Activated naive CD8-positive, alpha-beta T cell treated with anti-CD3 and anti-CD28 coated beads, Interleukin-2, amount 50 U/mL, for 24 hours (primary cell): ENCODE measurements at places on chromosomes 5 and 9.

- peaks cover 7% of the 10 kb centered on the region for H3K27me3 ChIP-seq
- no peaks in the 10 kb centered on the region for H3K4me1 ChIP-seq
- H3K27ac ChIP-seq: no peak overlapping the region
- H3K4me3 ChIP-seq: no peak overlapping the region
- no peak for DNase-seq
Observed at GRCh38 chr9:111572950-111573604, 26.4 kb downstream of the PTGR1 start.

GRCh38 chr5:150105928-150106615, 19.7 kb upstream of the CSF1R start:
- H3K27ac ChIP-seq: no peak overlapping the region
- no peak overlapping the region for H3K4me3 ChIP-seq
- H3K27me3 ChIP-seq: no peaks in the 10 kb centered on the region
- H3K36me3 ChIP-seq: no peaks in the 10 kb centered on the region

DNA sequence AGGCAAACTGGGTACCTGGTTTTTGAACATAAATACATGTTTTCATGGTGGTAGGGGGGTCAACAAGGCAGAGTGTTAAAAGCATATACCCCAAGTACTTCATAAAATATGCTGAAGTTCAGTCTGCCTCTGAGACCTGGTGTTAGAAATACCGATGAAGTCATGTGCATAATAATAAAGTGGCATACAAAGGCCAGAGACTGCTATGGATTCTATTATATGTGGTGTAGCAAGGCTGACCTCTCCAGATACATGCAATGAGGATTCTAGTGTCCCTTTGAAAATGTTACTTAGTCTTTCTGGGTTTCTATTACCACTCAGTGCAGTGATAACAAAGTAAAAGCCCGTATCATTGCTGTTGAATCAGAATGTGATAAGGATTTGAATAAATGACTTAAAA, 487.5 kb upstream of the ZNF608 start:
- no peaks in the 10 kb centered on the region for H3K4me1 ChIP-seq
- H3K4me3 ChIP-seq: no peak overlapping the region
- DNase-seq: no peak
- H3K36me3 ChIP-seq: no peaks in the 10 kb centered on the region

DNA sequence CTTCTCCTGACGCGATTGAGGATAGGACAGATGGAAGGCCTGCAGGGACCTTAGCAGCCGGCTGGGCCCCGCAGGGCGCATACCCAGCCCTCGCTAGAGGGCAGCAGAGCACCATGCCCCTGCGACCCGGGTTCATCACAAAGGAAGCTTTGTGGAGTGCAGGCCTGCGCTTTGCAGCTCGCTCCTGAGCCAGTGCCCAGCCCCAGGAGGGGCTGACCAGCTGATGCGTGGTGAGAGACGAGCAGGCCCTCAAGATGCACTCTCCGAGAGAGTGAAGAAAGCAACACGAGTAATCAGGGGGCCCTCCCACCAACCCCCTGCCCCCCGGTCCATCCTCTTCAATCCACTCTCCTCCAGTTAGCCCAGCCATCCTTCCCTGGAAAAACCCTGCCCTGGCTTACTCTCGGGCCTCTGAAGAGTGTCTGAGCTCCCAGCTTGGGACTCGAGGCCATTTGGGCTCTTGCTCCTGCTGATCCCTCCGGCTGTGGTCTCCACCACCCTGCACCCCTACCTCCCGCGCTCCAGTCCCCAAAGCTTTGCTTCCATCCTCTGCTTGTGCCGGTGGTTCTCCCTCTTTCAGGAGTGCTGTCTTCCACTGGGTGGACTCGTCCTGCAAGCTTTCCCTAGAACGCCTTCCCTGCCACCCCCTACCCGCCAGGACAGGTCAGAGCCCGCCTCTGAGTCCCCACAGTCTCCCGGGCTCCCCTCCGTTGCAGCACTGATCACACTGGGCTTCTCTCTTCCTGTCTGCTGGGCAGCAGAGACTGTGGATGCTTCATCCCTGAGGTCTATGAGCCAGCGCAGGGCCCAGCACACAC, 9.1 kb upstream of the KIF12 start:
- DNase-seq: peak; percentile 72
- peaks cover 3% of the 10 kb centered on the region for H3K27me3 ChIP-seq
- no peaks in the 10 kb centered on the region for H3K4me1 ChIP-seq
- no peaks in the 10 kb centered on the region for H3K36me3 ChIP-seq

DNA sequence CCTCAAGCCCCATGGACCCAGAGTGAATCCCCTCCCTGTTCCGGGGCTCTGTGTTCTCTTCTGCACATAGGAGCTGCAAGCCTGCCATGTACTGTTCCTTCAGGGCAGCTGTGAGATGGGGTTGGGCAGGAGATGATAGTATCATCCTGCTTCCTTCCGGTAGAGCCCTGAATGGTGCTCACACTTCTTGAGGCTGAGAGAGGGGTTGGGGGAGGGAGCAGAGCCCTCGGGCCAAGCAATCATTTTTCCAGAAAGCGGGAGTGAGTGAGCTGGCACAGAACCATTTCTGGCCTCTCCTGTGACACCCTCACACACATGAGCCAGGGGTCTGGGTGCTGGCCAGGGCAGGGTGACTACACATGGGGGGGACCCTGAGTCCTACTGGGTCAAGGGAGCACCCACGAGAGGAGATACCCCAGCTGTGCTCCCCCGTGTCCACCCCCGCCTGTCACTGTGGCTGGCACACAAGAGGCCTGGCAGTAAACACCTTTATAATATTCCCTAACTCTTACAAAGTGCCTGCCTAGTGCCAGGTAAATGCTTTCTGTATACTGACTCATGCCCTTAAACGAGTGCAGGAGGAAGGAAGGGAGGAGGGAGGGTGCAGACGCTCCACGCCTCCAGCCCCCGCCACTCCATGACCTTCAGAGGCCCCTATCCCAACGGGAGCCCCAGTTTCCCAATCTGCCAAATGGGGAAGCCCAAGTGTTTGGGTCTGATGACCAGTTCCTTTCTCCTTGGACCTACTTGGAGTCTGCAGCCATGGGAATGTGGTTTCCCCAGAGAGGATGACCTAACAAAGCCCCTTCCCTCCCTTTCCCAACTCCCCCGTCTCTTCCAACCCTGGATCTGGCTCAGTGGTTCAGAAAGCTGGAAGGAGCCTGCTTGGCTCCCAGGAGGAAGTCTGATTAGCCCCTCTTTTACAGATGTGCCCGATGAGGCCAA, 15.5 kb downstream of the AKNA start:
- DNase-seq: peak; percentile 54
- H3K27ac ChIP-seq: peak overlapping the region; percentile 84
- H3K4me1 ChIP-seq: peaks cover 84% of the 10 kb centered on the region
- H3K4me3 ChIP-seq: peak overlapping the region; percentile 70
- no peaks in the 10 kb centered on the region for H3K27me3 ChIP-seq

- no peak overlapping the region for H3K4me3 ChIP-seq
- H3K36me3 ChIP-seq: no peaks in the 10 kb centered on the region
- peak overlapping the region; percentile 52 for H3K27ac ChIP-seq
- H3K4me1 ChIP-seq: peaks cover 11% of the 10 kb centered on the region
- peak; percentile 33 for DNase-seq
Observed at GRCh38 chr9:130368631-130369103, 76.1 kb upstream of the ASS1 start.

- H3K4me1 ChIP-seq: peaks cover 22% of the 10 kb centered on the region
- no peaks in the 10 kb centered on the region for H3K27me3 ChIP-seq
- H3K4me3 ChIP-seq: no peak overlapping the region
- peaks cover 32% of the 10 kb centered on the region for H3K36me3 ChIP-seq
- no peak overlapping the region for H3K27ac ChIP-seq
- no peak for DNase-seq
Observed at GRCh38 chr9:85942913-85943709, 2.2 kb downstream of the NAA35 start.

DNA sequence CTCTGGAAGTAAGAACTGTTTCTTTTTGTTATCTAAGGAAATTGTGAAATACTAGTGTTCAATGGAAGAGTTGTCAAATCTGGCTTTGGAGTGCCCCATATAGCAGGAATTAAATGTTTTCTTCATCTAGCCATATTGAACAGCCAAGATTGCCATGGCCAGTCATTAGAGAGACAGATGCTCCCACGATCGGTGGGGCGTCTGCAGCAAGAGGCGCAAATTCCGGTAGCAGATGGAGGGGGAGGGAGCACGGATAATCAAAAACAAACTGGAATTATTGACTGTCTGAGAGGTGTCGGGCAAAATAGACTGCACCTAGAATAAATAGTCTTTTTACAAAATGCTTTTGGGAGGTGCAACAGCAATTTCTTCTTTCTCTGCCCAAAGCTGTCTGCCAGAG, 139.1 kb upstream of the FSTL4 start:
- no peak overlapping the region for H3K4me3 ChIP-seq
- DNase-seq: no peak
- no peak overlapping the region for H3K27ac ChIP-seq
- H3K36me3 ChIP-seq: no peaks in the 10 kb centered on the region
- H3K27me3 ChIP-seq: peaks cover 9% of the 10 kb centered on the region

GRCh38 chr5:138654281-138654867, 79.2 kb upstream of the HSPA9 start:
- H3K36me3 ChIP-seq: peaks cover 2% of the 10 kb centered on the region
- H3K27me3 ChIP-seq: peaks cover 83% of the 10 kb centered on the region
- peak; percentile 79 for DNase-seq
- peaks cover 37% of the 10 kb centered on the region for H3K4me1 ChIP-seq
- H3K4me3 ChIP-seq: peak overlapping the region; percentile 56
- H3K27ac ChIP-seq: peak overlapping the region; percentile 96

- peaks cover 31% of the 10 kb centered on the region for H3K27me3 ChIP-seq
- no peak overlapping the region for H3K4me3 ChIP-seq
- peak; percentile 39 for DNase-seq
- no peaks in the 10 kb centered on the region for H3K4me1 ChIP-seq
- H3K36me3 ChIP-seq: no peaks in the 10 kb centered on the region
- no peak overlapping the region for H3K27ac ChIP-seq
Observed at GRCh38 chr9:22452415-22453010, 5.9 kb downstream of the DMRTA1 start.

- no peak overlapping the region for H3K27ac ChIP-seq
- H3K27me3 ChIP-seq: no peaks in the 10 kb centered on the region
- H3K4me1 ChIP-seq: no peaks in the 10 kb centered on the region
- no peak for DNase-seq
Observed at GRCh38 chr5:89842531-89842930, 567.0 kb downstream of the CETN3 start.

DNA sequence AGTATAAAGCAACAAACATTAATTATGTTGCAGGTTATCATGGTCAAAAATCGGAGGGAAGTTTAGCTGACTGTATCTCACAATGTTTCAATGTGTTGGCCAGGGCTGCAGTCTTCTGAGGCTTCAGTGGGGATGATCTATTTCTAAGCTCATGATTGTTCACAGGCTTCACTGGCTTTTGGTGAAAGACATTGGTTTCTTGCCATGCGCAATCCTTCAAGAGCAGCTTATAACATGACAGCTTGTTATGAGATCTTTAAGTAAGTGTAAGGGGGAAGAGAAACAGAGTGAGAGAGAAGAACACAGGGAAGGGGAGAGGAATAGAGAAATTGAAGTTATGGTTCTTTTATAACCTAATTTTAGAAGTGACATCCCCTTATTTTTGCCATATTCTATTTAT, 385.9 kb upstream of the CHD1 start:
- no peak overlapping the region for H3K27ac ChIP-seq
- H3K4me3 ChIP-seq: no peak overlapping the region
- H3K27me3 ChIP-seq: no peaks in the 10 kb centered on the region
- no peaks in the 10 kb centered on the region for H3K4me1 ChIP-seq
- DNase-seq: no peak

GRCh38 chr9:93005876-93006275, 52.6 kb upstream of the SUSD3 start:
- H3K4me1 ChIP-seq: peaks cover 25% of the 10 kb centered on the region
- no peak for DNase-seq
- H3K27ac ChIP-seq: no peak overlapping the region
- H3K36me3 ChIP-seq: peaks cover 31% of the 10 kb centered on the region

GRCh38 chr5:132298298-132299212, 4.4 kb downstream of the SLC22A4 start:
- peaks cover 3% of the 10 kb centered on the region for H3K36me3 ChIP-seq
- H3K4me3 ChIP-seq: no peak overlapping the region
- H3K27ac ChIP-seq: no peak overlapping the region
- H3K27me3 ChIP-seq: no peaks in the 10 kb centered on the region
- peaks cover 26% of the 10 kb centered on the region for H3K4me1 ChIP-seq

- no peak overlapping the region for H3K4me3 ChIP-seq
- no peak overlapping the region for H3K27ac ChIP-seq
- no peaks in the 10 kb centered on the region for H3K27me3 ChIP-seq
- H3K36me3 ChIP-seq: no peaks in the 10 kb centered on the region
Observed at GRCh38 chr9:118438810-118439209, 734.6 kb downstream of the TLR4 start.

DNA sequence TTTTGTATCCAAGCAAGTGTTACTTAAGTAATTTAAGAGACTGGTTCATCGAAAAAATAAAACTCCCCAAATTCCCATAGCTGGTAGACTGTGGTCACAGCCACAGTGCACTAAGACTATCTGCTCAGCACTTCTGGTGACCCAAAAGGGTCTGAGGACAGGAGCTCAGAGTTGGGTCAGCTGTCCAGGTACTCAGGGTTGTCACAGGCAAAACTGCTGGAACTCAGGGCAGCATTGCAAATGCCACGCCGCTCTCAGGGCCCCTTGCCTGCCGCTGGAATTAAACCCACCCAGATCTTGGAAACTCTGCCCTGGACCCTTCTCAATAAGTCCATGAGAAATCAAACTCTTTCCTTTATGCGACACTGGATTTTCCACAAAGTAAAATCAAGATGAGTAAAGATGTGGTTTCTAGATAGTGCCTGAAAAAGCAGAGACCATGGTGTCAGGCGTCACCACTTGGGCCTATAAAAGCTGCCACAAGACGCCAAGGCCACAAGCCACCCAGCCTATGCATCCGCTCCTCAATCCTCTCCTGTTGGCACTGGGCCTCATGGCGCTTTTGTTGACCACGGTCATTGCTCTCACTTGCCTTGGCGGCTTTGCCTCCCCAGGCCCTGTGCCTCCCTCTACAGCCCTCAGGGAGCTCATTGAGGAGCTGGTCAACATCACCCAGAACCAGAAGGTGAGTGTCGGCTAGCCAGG, at the start of gene IL13:
Gene IL13 (plus strand): TSS at position 498 of the 705 bp plus-strand sequence. CDS start 14 bp downstream, at position 512.
- DNase-seq: peak; percentile 25
- H3K27me3 ChIP-seq: peaks cover 37% of the 10 kb centered on the region
- H3K4me3 ChIP-seq: peak within 1 kb of the TSS; percentile 64
- H3K4me1 ChIP-seq: peaks cover 54% of the 10 kb centered on the region
- H3K27ac ChIP-seq: peak within 1 kb of the TSS; percentile 50
- H3K36me3 ChIP-seq: no peaks in the 10 kb centered on the region

DNA sequence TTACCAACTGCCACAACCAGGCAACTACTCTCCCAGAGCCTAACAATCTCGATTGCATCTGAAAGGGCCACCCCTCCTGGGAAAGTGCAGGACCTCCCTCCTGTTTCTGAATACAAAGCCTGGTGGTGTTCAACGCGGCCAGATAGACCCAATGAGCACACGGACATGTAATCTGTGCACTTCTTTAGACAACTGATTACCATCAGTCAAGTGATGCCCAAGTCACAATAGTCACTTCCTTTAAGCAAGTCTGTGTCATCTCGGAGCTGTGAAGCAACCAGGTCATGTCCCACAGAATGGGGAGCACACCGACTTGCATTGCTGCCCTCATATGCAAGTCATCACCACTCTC, 739 bp downstream of the C9orf72 start:
- H3K27ac ChIP-seq: peak overlapping the region; percentile 99
- H3K4me3 ChIP-seq: peak overlapping the region; percentile 90
- no peak for DNase-seq
- peaks cover 3% of the 10 kb centered on the region for H3K27me3 ChIP-seq
- H3K36me3 ChIP-seq: peaks cover 1% of the 10 kb centered on the region
- peaks cover 29% of the 10 kb centered on the region for H3K4me1 ChIP-seq
